ENCODE measurements at places on chromosomes 6 and 20.

- DNase-seq: no peak
Observed at GRCh38 chr6:53888931-53889330, 94.1 kb downstream of the LRRC1 start.

GRCh38 chr6:16206595-16207037 is 31.8 kb upstream of the GMPR start:
- DNase-seq: peak; percentile 55

DNA sequence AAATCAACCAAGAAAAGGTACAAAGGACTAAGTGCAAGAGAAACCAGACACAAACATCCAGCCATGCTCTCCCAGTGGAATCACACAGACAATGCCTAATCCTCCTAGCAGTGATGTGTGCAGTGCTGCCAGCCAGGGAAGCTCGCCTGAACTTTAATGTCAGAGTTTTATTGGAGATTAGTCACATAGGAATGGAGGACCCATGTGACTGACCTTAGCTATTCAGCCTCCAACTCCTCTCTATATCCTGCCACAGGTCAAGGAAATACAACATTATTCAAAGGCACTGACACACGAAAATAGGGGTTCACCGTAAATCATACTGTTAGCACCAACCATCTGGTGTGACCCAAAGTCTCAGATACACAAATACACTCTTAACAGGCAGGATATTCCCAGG is 684.6 kb downstream of the DOK5 start:
- DNase-seq: no peak

- no peak for DNase-seq
Observed at GRCh38 chr20:8994045-8994444, 74.8 kb upstream of the PLCB4 start.

DNA sequence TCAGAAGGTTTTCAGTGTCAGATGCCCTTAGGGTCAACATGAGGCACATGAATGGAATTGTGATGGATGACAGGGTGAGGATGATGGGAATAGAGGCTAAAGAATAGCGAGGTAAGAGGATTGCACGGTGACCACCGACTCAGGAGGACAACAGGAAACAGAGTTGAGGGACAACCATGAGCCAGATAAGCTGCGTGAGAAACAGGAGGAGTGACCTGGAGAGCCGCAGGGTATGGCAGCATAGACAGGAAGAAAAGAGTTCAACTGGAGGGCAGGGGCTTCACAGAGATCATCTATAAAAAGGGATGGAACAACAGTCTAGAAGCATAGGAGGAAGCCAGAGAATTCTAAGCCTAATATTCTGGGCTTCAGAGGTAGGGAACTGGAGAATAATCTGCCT is 84.7 kb upstream of the ENPP5 start:
- no peak for DNase-seq

- no peak for DNase-seq
Observed at GRCh38 chr20:57893366-57893999, 183.7 kb upstream of the PMEPA1 start.

- DNase-seq: no peak
Observed at GRCh38 chr20:14896569-14896968, 559.2 kb upstream of the FLRT3 start.

GRCh38 chr20:44838521-44838920 is 28.2 kb upstream of the RIMS4 start:
- no peak for DNase-seq

DNA sequence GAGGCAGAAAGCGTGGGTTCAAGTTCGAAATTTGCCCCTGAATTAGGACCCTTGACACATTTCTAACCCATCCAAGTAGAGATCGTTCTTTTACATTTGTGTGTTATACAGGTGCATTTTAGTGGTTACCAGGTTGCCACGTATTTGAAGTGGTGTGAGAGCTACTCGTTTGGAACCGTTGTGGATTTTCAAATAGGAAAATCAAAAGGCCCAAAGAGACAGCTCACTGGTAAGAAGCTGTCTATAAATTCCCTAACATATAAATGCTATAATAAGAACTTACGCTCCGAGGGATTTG is 1.6 kb upstream of the REV3L start:
- DNase-seq: no peak
